ENCODE measurements at places on chromosomes 7 and 10.
A peak's percentile ranks its signal among the peaks of the same experiment; 100 is the strongest.

GRCh38 chr10:123620621-123621020 is 45.5 kb upstream of the GPR26 start:
- DNase-seq: no peak

GRCh38 chr7:81206217-81206616 is 287.4 kb upstream of the SEMA3C start:
- DNase-seq: no peak

DNA sequence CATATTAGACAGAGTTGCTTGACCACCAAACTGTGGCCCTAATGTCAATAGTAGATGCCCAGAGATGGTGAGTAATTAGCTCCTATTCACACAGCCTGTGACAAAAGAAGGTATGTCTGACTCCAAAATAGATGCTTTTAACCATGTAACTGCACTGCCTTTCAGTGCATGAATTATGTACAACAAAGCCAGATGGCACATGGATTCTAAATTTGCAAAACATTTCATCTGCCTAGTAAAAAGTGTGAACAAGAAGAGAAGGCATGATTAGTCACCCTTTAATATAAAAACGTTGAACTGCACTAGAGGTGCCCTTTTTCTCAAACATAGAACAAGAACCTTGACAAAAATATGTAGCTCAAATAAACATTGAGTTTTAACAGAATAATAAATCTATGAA is 35.5 kb upstream of the PTPRZ1 start:
- no peak for DNase-seq

- DNase-seq: no peak
Observed at GRCh38 chr10:89651205-89651915, 6.3 kb upstream of the PANK1 start.

- no peak for DNase-seq
Observed at GRCh38 chr10:117740088-117740487, 197.5 kb downstream of the EMX2 start.

GRCh38 chr10:100904917-100905316 is 7.8 kb upstream of the SLF2 start:
- no peak for DNase-seq

DNA sequence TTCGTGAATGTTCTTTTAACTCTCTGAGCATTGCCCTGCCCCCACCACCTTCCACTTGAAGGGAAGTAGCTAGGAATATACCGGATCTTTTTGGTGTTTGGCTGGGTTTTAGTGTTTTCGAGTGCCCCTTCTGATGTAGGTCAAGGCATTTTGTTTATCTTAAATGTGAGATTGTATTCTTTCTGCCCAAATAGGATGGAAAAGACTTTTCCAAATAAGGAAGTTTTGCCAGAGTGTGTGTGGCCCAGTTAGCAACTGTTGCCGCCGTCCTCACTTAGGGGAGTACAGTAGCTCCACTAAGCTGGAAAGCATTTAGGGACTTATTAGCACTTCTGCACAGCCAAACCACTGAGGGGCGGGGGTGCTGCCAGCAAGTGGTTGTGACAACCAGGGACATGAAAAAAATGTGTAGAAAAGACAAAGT is 29.8 kb upstream of the VCL start:
- no peak for DNase-seq

GRCh38 chr7:151390598-151391357 is 19.1 kb downstream of the WDR86 start:
- no peak for DNase-seq

- DNase-seq: no peak
Observed at GRCh38 chr10:125000366-125001312, 58.7 kb downstream of the ZRANB1 start.

DNA sequence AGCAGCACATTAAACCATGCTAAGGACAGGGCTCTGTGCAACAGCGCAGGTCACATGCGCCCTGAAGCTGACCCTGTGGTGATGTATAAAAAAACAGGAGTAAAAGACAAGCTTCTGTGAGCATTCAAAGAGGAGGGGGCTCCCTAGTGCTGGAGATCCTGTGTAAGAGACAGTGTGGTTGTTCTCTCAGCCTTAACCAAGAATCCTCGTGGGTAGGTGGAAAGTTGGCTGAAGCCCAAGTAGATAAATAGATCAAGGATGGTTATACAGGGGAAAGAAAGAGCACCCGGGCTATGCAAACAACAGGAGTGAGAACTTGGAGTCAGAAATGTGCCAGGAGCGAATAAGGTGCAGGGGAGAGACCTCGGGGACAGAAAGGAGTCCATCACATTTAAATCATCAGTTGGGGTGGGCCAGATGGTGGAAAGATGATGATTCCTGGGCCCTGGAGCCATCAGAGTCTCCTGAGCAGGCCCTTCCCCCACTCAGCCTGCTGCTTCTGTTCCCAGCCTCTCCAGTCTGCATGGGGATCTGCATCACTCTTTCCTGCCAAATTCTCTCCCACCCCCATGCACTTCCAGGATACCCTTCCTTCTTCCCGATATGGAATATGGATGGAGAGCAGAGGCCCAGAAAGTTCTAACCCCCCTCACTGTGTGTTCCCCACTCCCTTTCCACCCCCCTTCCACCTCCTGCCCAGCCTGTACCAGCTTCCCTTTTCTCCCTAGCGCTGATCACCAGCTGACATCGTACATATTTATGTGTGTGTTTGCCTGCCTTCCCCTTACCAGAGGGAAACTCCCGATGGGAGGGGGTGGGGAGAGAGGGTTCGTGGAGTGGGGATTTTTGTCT is 78.1 kb upstream of the PRR15 start:
- no peak for DNase-seq

DNA sequence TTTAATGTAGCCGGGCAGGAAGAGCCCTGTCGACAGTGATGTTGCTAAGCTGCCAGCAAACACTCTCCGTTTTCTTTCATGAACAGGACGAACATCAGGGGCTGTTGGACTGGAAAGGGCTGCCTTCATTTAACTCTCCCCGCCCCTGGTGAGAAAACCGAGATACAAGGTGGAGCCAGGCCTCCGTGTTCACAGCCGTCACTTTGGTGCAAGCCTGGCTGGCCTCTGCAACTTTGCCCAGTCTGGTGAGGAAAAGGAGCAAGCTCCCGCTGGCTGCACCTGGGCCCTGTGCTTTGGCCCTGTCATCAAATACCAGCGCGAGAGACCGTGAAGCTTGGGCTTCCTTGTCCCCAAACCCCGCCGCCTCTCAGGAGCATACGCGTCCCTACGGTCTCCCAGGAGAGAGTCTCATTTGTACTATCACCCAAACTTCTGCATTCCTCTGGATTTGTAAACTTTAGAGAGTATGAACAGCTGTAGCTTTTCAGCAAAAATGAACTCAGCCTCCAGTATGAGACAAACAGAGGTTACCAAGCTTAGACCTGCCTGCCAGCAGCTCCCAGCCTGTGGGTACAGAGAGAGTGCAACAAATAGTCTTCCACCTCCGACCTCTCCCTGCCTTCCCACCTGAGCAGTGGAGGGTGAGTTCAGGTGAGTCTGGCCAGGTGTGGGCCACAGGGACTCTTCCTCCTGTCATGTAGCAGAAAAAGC is 445.3 kb upstream of the MGMT start:
- peak; percentile 53 for DNase-seq

DNA sequence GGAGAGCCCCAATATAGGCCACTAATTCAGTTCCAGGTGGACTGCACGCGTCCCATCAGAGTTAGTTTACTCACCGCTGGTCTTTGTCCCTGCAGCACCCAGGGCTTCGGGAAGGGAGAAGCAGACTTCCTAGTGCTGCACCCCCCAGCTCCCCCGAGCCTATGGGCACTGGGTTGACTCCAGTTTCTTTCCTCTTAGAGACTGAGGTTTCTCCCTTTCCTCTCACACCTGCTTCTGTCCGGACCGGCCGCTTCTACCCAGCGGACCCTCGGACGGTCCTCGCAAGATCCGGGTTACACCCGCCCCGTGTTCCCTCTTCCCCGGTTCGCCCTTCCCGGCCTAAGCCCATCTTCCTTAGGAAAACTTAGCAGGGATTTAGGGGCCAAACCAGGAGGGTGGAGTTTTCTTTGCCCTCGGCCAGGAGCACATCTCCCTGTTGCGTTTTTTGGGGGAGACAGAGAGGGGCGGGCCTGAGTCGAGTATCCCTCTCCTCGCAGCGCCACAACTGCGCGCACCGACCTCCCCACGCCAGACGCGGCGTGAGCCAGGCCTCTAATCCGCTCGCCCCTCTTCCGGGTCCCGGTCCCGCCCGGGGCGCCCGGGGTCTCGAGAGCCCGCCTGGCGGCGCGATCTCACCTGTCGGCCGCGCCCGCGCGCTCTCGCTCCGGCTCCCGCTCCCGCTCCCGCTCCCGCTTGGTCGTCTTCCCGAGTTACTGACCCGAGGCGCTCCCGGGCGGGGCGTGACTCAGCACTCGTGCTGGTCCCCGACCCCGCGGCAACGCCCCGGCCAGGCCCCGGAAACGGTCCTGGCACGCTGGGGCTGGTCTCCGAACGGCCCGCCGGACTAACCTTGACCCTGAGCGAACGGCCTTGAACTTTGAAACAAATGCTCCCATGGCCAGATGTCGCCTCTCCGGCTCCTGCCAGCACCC is at the start of gene AIFM2:
Gene AIFM2 (minus strand): TSS at position 728 of the 932 bp plus-strand sequence. CDS start 8,741 bp downstream, outside the sequence.
- DNase-seq: peak; percentile 90

DNA sequence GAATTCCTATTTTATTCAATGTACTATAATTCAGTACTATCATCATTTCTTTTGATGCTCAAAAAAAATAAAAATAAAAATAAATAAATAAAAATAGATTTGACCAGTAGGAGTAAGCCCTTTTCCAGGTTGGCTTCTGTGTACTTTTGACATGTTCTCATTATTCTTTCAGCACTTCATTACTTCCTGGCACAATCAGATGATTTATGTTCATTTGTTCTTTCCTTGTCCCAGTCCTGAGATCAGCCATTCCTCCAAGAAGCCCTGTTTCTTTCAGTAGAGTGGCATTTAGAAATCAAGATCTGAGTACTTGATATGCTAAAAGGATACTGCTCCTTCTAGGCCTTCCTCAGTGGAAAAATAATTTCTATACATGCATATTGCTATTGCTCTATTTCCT is 20.9 kb downstream of the ARL4A start:
- no peak for DNase-seq

DNA sequence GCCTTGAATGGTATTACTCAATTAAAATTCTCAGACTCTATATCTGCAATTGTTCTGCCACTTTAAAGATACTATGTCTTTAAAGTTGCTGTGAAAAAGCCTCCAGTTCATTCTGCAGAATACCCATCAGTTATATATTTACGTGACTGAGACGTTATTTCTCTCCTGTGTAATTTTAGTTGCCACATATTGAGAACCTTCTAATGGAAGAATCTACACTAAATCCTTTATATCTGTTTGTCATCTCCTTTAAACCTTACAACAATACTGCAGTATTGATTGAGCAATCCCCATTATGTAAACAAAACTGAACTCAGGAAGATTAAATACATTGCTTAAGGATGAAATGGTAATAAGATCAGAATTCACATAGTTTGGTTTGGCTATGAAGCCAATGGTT is 30.0 kb downstream of the GPR141 start:
- no peak for DNase-seq

- no peak for DNase-seq
Observed at GRCh38 chr7:585873-586272, 66.2 kb upstream of the PDGFA start.

DNA sequence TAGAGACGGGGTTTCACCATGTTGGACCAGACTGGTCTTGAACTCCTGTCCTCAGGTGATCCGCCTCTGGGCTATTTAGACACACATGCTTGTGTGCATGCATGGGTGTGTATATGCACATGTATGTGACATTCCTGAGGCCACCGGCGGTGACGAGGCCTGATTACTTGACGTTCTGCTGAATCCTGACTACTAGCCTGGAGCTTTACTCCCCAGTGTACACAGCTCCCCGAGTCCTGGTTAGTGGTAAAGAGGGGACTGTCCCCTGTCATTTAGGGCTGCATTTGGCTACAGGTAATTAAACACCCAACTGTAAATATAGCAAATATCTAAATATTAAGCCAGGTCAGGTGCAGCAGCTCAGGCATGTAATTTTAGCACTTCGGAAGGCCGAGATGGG is 14.2 kb downstream of the GTF2IRD1 start:
- no peak for DNase-seq

- DNase-seq: peak; percentile 72
Observed at GRCh38 chr10:29634764-29635625, at the start of gene SVIL. Gene SVIL, minus strand, starts transcription at chr10:29634971. Its CDS starts 79,913 bp downstream, at chr10:29555058.

DNA sequence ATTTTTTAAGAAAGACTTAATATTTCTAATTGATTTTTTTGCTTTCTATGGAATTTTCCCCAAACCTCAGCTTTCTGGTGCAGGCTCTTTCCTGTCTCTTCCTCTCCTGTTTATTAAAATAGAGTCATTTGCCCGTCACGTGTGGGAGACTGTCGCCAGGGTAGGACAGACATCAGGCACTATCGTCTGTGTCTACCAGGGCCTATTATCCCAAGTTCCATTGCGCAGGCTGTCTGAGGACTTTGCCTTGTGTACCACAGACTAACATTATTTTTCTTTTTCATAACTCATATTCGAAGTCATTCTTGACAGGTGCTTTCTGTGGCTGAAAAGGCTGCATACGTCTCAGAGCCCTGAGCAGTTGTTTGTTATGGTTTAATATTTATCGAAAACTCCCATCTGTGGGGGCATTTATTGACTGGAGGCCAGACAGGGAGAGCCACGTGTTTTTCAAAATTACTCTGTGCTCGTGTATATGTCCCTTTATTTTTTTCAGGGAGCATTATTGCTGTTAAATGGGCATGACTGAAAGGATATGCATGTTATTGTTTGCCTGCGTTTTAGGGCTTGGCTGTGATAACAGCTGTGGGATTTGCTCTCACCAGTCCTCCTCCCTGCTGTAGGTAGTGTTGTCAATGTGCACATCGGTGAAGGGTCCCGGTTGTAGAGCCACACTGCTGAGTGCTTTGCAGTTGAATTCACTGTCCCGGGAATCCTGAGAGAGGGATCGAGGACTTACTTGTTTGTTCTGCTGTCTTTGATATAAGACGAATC is 89.8 kb downstream of the CAMK1D start:
- no peak for DNase-seq

DNA sequence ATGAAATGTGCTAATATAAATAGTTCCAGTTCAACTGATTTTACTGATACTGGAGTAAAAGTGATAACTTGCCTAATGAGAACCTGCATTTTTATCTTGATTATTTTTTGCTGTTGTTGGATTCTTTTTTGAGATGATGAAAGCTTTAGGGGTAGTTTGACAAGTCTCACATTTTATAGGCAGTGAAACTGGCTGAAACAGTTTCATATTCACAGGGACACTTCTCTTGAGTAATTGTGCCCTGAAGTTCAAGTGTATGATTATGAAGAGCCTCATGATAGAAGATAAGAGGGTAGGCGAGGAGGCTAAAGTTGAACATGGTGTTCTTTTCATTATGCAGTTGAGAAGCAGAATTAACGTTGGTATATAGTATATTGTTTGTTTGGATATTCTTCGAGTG is 5.1 kb downstream of the AUTS2 start:
- DNase-seq: no peak
